NAMALWA (cell line): ENCODE measurements at places on chromosomes 11 and 22.
A peak's percentile ranks its signal among the peaks of the same experiment; 100 is the strongest.

DNA sequence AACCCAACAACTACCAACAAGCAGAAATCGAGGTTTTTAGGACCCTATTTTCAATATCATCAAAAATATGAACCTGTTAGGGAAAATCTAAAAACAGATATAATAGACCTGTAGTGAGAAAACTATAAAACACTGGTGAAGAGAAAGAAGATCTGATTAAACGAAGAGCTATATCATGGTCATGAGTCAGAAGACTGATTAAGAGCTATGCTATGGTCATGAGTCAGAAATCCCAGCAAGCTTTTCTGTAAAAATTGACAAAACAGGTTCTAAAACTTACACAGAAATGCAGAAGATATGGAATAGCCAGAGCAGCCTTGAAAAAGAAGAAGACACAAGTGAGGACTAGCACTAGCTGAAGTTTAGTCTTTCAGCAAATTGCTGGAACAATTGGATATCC is 345.0 kb downstream of the TBC1D22A start:
- DNase-seq: no peak

- DNase-seq: no peak
Observed at GRCh38 chr11:117175781-117176180, 2.8 kb upstream of the SIDT2 start.

GRCh38 chr11:126163074-126163700 is 48.3 kb downstream of the RPUSD4 start:
- no peak for DNase-seq

- DNase-seq: no peak
Observed at GRCh38 chr11:8103909-8104308, 22.9 kb downstream of the TUB start.

DNA sequence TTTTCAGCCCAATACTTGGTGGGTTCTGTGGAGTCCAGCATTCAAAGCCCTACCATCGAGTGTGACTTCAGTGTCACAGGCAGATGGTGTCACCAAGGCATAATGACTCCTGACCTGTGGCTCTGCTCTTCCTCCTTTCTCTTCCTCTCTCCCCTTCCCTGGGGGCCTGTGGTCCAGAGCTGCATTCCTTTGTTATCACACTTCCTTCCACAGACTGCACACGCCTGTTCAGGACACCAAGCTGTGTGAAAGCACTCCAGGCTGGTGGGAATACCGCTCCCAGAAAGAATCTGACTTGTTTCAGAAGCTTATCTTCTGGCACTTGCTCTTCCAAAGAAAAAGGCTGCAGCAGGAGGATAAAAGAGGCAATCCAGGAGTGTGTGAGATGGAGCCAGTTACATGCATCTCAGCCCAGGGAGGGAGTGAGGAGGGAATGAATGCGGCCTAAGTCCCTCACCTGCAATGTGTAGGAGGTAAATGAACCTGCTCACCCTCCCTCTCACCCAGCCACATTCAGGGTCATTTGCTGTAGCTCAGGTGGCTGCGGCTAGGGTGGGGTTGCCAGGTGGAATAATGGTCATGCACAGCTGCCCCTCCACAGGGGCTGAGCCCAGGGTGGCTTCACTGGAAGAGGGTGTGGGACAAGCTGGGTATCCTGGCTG is 79.3 kb downstream of the ADAMTS15 start:
- no peak for DNase-seq

GRCh38 chr11:94775567-94776327 is 7.6 kb downstream of the AMOTL1 start:
- DNase-seq: no peak

DNA sequence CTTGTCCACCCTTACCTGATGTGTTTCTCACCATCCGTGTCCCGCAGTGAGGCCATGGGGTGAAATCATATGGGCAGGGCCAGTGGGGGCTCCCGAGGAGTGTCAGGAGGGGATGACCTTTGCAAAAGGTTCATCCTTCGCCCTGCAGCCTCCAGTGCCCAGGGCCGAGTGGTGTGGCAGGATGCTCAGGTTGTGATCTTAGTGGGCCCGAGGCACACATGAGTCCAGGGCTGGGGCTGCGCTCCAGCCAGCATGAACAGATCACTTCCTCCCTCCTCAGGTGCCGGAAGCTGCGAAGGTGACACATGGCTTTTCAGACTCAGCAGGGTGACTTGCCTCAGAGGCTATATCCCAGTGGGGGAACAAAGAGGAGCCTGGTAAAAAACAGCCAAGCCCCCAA is 2.8 kb upstream of the FKBP2 start:
- no peak for DNase-seq

DNA sequence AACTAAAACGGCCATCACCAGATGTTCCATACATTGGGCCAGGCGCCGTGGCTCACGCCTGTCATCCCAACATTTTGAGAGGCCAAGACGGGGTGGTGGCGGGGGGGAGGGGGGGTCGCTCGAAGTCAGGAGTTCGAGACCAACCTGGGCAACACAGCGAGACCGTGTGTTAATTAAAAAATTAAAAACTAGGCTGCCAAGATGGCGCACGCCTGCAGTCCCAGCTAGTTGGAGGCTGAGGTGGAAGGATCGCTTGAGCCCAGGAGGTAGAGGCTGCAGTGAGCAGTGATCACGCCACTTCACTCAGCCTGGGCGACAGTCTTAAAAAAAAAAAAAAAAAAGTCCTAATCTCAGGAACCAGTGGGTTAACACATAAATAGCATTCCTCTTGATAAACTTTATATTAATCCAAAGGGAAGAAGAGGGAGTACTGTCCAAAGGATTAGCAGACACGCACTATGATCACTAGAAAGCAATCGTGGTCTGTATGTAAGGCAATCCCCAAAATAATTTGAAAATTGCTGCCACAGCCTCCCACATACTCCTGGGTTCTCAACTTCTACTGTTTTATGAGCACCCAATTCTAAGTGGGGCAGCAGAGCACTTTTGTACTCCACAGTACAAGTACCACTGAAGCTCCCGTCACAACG is 604 bp downstream of the PUS3 start:
- DNase-seq: no peak

GRCh38 chr22:25802018-25802417 is 60.0 kb downstream of the MYO18B start:
- DNase-seq: no peak

DNA sequence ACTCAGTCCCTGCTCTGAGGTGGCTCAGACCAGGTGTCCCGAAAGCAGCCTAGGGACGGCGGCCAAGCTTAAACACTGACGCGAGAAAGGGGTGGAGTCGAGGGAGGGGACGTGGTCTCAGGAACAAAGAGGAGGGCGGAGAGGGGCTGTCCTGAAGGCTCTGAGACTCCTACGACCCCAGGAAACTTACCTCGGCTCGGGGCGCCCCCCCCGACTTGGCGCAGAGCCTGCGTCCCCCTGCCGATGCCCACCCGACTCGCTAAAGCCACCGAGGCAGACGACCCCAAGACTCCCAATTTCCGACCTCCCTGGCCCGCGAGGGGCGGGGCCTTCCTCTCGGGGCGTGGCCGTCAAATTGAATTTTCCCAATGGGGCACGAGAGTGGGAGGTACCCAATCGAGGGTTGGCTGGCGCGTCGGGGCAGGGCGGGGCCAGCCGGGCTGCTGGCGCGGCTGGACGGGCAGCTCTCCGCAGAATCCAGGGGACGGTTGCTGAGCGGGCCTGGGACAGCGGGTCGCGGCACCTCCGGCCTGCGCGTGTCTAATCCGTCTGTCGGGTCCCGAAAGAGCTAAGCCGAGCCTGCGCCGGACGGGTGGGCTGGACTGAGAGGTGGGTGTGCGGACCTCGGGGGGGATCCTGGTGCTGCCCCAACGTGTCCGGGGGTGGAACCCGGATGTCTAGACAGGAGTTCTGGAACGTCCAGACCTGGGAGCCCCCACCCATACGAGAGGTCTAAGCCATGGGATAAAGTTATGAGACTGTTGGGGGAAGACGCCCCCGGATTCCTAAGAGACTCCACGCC is at the start of gene SMTN:
Gene SMTN (plus strand): TSS at position 471 of the 802 bp plus-strand sequence. CDS start 1,941 bp downstream, outside the sequence.
- DNase-seq: peak; percentile 93
